HAP-1 (cell line): ENCODE measurements at places on chromosomes 7 and 10.
A peak's percentile ranks its signal among the peaks of the same experiment; 100 is the strongest.

DNA sequence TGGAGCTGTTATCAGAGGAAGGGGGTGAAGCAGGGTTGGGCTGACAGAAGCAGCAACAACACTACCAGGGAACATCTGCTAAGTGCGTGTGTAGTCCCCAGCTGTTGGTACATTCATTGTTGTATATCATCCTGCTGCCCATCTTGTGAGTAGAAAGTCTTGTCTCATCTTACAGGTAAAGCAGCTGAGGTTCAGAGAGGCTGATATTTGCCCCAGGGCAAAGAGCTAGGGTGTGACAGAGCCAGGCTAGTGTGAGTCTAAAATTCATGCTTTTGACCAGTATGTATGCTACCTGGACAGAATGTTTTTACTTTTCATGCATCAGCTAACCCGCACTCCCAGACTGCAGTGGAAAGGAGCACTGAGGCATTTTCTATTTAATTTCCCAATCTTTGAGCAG, 221.6 kb downstream of the STK31 start:
- DNase-seq = no peak

DNA sequence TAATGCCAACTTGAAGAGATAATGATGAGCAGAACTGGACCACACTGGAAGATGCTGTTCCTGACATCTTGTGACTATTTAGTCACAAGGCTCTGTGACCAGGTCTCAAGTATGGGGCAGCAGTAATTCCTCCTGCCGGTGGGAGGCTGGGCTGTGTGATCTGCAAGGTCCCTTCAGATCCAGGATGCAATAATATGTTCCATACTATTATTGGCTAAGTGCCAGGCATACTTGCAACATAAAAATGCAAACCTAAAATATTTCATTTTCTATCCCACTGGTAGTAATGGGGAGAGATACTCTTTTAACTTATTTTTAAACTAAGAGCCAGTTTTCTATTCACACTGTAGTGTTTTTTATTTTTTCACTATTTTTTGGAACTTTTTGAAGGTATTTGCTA, 171.5 kb downstream of the CYP26A1 start:
- no peak for DNase-seq

- DNase-seq = no peak
Measured at GRCh38 chr10:83677795-83678194, 461.5 kb upstream of the GHITM start.

DNA sequence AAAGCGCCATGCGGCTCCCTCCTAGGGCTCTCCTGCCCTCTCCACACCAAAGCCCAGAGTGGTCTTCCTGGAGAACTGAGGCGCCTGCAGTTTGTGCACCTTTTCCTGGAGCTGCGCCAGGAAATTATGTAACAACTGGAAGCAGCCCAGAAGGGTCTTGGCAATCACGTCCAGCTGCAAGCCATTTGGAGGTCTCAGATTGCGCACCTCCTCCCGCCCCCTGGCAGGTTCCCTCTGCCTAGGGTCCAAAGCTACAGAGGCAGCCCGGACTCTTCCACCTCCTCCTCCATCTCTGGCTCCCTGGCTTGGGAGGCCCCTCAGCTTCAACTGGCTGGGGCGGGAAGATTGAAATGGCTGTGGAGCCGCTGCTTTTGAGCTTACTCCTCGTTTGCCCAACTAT, 34.0 kb upstream of the SFTPD start:
- DNase-seq = no peak

DNA sequence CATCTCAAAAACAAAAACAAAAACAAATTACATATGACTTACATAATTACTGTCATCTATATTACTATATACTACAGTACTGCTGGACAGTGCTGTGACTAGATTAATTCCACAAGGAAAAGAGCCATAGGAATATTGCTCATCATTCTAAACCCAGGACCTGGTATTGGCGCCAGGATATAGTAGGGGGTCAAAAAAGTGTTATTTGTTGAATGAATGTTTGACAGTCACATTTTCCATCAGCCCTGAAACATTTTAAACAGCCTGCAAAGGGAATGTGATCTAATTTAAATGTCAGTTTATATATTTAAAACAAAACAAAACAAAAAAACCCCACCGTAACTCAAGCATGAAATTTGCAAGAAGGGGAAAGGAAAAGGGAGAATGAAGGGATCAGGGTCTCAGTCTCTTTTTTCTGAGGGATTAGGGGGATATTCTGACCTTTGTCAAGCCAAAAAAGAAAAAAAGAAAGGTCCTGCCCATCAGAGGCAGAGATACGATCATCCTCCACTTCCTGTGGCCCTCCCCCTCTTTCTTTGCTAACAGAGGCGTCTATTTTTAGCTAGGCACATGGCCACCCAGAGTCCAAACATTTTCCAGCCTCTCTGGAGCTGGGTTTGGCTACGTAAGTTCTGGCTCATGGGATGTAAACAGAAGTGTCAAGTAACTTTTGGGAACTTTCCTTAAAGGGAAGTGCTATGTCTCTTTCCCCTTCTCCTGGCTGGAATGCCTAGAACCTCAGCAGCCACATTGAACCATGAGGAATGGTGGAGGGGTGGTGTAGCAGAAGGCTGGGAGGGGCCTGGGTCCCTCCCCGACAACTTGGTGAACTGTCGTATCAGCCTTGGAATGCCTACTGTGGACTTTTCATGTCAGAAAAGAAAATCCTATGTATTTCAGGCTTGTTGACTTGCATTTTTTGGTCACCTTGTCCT, 44.6 kb upstream of the DLG5 start:
- DNase-seq = peak; percentile 29

- DNase-seq = no peak
Measured at GRCh38 chr7:147485660-147486210, 1104.8 kb upstream of the C7orf33 start.

DNA sequence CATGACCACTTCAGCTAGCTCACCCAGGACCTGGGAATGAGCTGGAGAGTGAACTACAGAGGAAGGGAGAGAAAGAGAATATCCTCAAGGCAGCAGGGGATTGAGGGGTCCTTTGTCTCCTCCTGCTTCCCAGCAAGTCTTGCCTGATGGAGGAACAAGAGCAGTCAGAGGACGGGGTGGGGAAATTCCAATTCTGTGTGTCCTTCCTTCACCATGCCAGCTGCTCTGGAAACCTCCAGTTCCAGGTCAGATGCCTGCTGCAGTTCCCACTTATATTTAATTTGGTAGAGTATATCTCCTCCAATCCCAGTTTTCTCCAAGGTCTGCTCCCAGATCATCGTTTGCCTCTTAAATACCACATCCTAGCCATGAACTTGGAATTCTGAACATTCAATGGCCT, 21.4 kb upstream of the LEP start:
- no peak for DNase-seq

DNA sequence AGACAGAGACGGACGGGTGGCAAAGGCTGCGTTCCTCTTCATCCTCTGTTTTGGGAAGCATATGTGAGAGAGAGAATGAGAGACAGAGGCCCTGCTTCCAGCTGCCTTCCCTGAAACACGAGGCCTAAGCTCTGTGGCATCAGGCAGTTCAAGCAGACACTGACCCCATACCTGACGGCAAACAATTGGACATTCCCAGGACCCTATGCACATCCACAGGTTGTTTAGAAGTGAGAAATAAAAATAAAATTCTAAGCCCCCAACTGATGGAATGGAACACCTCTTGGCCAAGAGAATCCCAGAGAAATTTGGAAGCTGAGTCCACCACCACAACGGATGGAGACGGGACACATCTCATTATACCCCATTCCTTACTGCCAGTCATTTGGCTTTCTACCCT, 105.3 kb downstream of the CPXM2 start:
- DNase-seq = no peak

- DNase-seq = no peak
Measured at GRCh38 chr7:13770305-13770704, 219.2 kb downstream of the ETV1 start.

DNA sequence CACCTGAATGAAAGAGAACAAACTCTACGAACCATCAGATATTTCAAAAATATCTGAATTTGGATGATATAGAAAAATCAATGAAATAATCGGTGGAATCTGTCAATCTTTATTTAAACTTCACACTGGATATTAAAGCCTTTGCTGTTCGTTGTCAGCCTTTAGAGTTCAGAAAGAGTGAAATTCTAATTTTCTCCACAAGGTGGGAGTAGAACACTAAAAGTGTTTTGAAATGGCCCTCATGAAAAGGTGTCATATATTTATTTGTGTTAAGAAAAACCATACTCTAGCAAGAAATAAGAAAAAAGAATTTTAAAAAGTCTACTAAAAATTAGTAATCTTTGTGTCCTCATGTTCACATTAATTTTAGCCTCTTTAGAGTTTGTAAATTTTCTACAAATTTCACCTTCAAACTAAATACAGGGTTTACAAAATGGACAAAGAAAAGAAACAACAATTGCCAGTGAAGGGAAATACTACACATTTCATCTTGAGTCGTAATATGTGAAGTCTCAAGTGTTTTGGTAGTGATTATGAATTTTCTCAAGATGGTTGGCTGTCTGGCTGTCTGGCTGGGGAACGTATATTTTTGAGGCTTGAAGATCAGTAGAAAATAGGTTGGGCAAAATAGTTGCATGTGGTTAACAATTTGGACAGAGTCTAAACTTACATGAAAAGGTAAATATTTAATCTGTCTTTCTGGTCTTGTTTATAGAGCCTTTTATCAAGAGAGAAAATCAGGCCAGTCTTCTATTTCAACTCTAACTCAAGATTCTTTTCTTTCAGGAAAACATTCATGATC, 43.7 kb downstream of the DNAJB9 start:
- DNase-seq = no peak

GRCh38 chr7:141354251-141354650, 197.0 kb upstream of the AGK start:
- DNase-seq = no peak

- DNase-seq = no peak
Measured at GRCh38 chr10:99303899-99304861, 25.0 kb upstream of the CNNM1 start.

DNA sequence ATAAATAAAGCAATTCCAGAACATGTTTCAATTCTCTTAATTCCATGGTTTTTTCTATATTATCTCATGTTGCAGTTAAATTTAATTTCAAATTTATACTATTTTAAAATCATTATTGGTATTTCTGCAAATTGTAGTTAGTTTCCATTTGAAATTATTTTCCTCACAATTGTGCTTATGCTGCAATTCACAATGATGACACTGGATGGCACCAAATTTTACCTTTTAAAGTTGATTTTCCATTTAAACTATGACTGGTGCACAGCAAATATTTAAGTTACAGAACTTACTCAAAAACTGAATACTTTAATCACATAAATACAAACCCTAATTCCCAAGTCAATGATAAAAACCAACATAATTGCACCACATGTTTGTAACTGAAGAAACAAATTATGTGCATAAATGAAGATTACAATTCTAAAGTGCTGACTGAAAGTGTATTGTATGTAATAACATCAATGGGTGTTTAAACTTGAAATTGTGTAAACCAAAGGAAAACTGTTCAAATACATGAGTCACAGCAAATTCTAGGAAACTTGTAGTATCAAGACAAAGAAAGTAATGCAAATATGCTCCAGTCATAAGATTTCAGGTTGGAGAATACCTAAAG, 75.3 kb upstream of the AASS start:
- DNase-seq = peak; percentile 34

GRCh38 chr10:118239236-118239630, 102.9 kb downstream of the FAM204A start:
- DNase-seq = no peak

GRCh38 chr7:107876916-107877315, 14.1 kb upstream of the DLD start:
- no peak for DNase-seq

DNA sequence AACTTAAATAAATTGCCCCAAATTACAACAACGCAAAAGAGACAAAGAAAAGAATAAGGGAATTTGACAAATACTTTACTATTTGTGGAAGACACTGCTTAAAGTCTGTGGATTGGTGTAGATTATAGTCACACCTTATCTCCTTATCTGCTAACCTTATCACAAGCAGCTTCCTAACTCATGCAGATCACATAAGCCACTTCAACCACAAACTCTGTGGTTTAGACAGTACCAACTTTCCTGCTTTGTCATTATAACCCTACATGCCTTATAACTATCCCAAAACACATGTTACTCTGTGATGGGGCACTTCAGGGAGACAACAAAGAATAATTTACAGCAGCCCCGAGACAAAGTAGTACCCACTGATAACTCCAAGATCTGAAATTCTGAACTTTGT, 41.5 kb upstream of the PPP3CB start:
- DNase-seq = no peak

DNA sequence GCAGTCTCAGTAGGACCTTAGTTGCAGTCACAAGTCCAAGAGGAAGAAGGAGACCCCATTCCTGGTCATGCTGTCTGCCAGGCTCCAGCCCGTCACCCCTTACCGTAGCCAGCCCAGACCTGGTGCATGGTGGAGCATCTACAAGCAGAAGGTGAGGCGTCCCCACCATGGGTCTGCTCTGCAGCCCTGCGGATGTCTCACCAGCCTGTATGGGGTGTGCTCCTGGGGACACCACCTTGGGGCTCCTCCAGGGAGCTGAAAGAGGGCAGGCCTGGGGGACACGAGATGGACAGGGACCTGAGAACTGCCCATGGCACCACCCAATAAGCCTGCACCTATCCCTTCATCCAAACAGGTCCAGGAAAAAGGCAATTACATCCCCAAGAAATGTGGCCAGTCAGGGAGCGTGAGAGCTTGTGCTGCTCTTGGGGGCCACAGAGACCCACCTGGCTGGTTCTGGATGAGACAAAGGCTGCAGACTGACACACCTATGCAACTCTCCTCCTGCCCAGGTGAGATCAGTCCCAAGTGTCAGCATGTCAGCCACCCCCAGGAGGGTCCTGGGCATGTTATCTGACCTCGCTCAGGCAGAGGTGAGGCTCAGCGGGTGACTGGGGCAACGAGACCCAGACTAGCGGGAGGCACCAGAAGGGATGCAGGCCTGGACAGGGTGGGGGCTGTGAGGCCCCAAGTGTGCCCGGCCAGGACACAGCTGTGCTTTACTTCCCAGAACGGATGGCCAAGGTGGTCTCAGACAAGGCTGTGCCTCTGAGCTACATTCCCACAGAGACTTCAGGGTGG, 84.5 kb upstream of the RET start:
- DNase-seq = no peak

GRCh38 chr10:29397221-29397620, 108.4 kb downstream of the LYZL1 start:
- DNase-seq = no peak

DNA sequence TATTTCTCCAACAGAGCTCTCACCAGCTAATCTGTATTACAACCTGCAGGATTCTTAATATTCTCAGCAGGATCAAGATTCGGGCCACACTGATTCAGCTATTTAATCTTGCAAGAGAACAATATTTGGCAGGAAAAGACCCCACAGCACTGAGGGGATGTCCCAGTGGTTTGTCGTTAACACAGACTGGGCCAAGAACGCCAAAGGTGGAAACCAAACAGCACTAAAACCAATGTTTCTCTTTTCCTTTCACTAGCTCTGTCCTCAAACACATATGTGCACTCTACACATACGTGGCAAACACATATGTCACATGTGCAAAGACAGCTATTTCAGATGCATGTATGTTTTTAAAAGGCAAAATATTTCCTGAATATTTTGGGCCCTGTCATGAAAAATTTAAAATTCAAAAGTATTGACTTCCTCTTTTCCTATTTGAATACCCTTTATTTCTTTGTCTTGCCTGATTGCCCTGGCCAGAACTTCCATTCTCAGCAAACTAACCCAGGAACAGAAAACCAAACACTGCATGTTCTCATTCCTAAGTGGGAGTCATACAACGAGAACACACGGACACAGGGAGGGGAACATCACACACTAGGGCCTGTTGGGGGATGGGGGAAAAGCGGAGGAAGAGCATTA, 51.7 kb upstream of the NEBL start:
- DNase-seq = no peak
